CD8-positive, alpha-beta memory T cell (primary cell): ENCODE measurements at places on chromosomes 2 and 18. TPM values are rescaled to one million over a fixed set of nuclear protein-coding genes. Genes with fewer than 3 reads are reported as not detected.

GPR17 gene
- polyA plus RNA-seq = not detected

TCF4 gene
- 0.62 TPM for polyA plus RNA-seq

FRZB gene
- not detected for polyA plus RNA-seq

C2orf72 gene
- polyA plus RNA-seq = not detected

OTOS gene
- polyA plus RNA-seq = not detected

NEU2 gene
- not detected for polyA plus RNA-seq

WDCP gene
- polyA plus RNA-seq = 4.3 TPM

TEX51 gene
- polyA plus RNA-seq = not detected

RNMT gene
- polyA plus RNA-seq = 42.3 TPM

DNA sequence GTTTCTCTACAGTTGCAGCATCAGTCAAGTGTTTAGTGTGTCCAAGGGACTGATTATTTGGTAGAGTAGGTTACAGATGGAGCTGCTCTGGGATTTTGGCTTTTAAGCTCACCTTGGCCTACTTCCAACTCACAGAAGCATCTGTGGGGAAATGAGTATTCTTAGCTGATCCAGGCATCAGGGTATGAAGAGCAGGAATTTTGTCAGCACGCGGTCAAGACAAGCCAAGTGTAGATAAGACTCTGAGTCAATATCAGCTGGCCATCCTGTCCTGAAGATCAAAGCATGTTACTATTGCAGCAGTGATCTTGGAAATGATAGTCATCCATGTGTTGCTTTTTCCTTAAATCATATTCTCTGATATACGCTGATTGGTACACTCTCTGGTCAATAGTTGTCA is 24.4 kb downstream of the SERPINB4 start:
- H3K4me1 ChIP-seq = no peaks in the 10 kb centered on the region
- no peaks in the 10 kb centered on the region for H3K27me3 ChIP-seq
- no peak overlapping the region for H3K4me3 ChIP-seq
- no peaks in the 10 kb centered on the region for H3K36me3 ChIP-seq
- DNase-seq = no peak

- H3K27ac ChIP-seq = no peak overlapping the region
- DNase-seq = no peak
- H3K27me3 ChIP-seq = no peaks in the 10 kb centered on the region
- H3K36me3 ChIP-seq = no peaks in the 10 kb centered on the region
- no peaks in the 10 kb centered on the region for H3K4me1 ChIP-seq
Observed at GRCh38 chr18:75350512-75350839, 77.0 kb downstream of the SMIM21 start.

- no peaks in the 10 kb centered on the region for H3K4me1 ChIP-seq
- no peaks in the 10 kb centered on the region for H3K36me3 ChIP-seq
- H3K4me3 ChIP-seq = no peak overlapping the region
- no peaks in the 10 kb centered on the region for H3K27me3 ChIP-seq
- H3K27ac ChIP-seq = no peak overlapping the region
Observed at GRCh38 chr2:109659396-109660045, 45.4 kb downstream of the SOWAHC start.

- no peak overlapping the region for H3K27ac ChIP-seq
- H3K36me3 ChIP-seq = no peaks in the 10 kb centered on the region
- no peak for DNase-seq
- H3K4me1 ChIP-seq = no peaks in the 10 kb centered on the region
Observed at GRCh38 chr2:133951209-133951608, 302.7 kb upstream of the MGAT5 start.

- no peaks in the 10 kb centered on the region for H3K27me3 ChIP-seq
- DNase-seq = no peak
- no peaks in the 10 kb centered on the region for H3K4me1 ChIP-seq
- no peak overlapping the region for H3K4me3 ChIP-seq
- no peaks in the 10 kb centered on the region for H3K36me3 ChIP-seq
Observed at GRCh38 chr2:162574615-162575452, 230.9 kb downstream of the GCA start.

DNA sequence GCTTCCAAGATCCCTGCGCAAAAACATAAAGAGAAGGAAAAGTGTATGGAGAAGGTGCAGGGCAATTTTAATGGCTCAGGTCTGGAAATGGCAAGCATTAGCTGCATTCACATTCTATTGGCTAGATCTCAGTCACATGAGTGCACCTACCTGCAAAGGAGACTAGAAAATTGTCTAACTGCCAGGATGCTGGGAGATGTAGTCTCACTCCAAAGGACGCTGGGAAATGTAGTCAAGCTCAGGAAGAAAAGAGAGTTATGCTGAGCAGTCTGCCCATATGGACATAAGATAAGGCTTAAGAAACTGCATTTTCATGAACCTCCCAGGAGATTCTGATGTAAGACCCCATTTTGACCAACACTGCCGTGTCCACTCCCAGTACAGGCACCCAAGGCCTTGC is 9.5 kb upstream of the KLHL29 start:
- H3K27me3 ChIP-seq = no peaks in the 10 kb centered on the region
- no peaks in the 10 kb centered on the region for H3K36me3 ChIP-seq
- no peak overlapping the region for H3K27ac ChIP-seq
- peaks cover 4% of the 10 kb centered on the region for H3K4me1 ChIP-seq
- no peak overlapping the region for H3K4me3 ChIP-seq

DNA sequence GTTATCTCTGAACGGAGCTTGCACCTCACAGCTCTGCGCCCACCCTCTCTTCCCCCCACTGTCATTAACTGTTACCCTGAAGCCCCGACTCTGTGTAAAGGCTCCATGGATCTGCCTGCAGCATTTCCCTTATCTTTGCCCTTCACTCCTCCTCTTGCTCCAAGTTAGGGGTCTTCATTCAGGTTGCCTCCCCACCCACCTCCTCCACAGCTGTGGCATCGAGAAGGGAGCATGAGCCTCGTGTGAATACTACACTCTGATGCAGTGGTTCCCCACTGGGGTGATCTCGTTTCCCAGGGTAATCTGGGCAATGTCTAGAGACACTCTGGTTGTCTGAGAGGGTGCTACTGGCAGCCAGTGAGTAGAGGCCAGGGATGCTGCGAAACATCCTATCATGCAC is 51.4 kb downstream of the REEP1 start:
- H3K4me1 ChIP-seq = no peaks in the 10 kb centered on the region
- no peak for DNase-seq
- H3K4me3 ChIP-seq = no peak overlapping the region

- H3K27me3 ChIP-seq = no peaks in the 10 kb centered on the region
- H3K4me1 ChIP-seq = no peaks in the 10 kb centered on the region
- H3K36me3 ChIP-seq = no peaks in the 10 kb centered on the region
- H3K4me3 ChIP-seq = no peak overlapping the region
Observed at GRCh38 chr18:79542876-79543750, 136.5 kb upstream of the CTDP1 start.

DNA sequence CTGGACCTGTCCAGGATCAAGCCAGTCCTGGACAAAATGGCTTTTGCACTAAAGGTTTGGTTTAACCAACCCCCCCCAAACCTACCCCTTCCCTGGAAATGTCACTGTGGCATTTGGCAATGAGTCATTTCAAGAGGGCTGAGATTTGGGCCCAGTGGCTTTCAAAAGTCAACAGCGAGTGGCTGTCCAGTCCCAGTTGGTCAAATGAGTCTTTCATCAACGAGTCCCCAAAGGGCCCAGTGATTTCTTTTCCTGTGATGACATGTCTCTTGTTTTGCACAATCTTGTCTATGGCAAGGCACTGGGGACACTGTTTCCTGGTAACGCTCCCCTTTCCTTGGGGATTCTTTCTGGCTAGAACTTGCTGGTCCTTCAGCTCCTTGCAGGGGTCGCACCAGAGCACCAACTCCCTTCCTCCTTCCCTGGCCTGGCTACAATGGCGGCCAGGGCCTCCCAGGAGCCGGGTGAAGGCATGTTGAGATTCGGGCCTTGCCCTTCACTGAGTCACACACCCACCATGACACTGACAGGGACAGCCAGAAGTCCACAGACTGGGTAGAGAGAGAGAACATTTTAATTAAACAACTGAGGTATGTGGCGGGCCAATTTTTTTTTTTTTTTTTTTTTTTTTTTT is 87.2 kb downstream of the SMAD7 start:
- H3K36me3 ChIP-seq = no peaks in the 10 kb centered on the region
- H3K4me1 ChIP-seq = peaks cover 8% of the 10 kb centered on the region
- no peak for DNase-seq
- no peaks in the 10 kb centered on the region for H3K27me3 ChIP-seq
- no peak overlapping the region for H3K4me3 ChIP-seq

DNA sequence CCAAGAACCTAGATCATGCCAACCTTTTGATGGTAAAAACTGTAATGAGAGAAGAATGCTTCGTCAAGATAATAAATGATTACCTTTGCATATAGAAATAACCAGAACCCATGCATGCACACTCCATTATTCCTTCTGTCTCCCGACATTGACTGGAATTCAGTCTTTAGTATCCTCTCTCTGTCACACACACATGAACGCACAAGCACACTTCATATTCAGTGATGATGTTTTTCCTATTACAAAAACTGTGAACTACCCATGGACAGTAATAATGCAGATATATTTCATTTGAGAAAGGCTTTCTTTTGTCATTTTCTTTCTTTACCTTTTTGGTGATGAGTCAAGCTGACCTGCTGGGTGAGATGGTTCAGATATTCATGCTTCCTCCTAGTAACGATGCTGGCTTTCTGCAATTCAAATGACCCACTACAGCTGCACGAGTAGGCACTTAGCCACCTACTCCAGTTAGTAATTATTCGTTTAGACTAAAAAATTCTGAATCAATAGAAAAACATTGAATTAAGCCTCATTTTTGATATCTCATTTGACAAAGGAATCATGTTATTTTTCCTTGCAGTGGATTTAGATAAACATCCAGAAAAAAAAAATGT is 382.2 kb downstream of the TGIF1 start:
- no peaks in the 10 kb centered on the region for H3K27me3 ChIP-seq
- H3K27ac ChIP-seq = no peak overlapping the region
- no peak overlapping the region for H3K4me3 ChIP-seq
- no peaks in the 10 kb centered on the region for H3K36me3 ChIP-seq
- no peaks in the 10 kb centered on the region for H3K4me1 ChIP-seq

DNA sequence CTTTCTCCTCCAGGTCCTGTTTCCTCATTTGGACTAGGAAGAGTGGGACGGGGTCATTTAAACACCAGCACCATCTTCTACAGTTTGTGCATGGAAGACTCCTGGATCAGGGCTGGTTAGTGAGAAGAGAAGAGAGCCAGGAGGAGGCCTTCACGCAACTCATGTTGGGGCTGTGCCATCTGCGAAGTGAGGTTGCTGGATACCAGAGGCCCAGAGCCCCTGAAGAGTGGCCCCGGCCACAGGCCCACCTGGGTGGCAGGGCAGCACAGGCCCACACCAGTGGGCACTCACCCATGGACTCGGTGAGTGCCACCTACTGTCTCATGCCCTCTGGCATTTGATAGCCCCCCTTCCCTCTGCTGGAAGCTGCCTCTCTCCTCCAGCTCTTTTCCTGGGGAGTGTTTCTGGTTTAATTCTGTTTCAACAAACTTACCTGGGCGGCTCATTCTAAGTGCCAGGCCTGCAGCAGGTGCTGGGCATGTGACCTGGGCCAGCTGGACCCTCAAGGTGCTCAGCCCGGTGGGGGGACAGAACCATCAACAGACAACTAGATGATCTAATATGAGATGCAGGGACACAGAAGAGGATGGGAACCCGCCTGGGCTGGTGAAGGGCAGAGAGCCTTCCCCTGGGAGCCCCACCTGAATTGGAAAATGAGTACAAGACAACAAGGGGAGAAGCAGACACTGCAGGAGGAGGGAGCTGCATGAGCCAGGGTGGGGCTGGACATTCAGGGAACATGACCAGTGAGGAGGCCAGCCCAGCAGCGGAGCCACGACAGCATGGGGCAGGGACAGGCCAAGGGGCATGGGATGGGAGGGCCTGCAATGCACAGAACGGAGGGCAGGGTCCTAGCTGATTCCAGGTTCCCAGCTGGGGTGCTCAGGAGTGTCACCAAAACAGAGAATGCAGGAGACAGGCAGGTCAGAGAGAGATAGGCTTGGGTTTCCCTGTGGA is 70.6 kb downstream of the MARCO start:
- no peak for DNase-seq
- no peak overlapping the region for H3K4me3 ChIP-seq
- H3K27ac ChIP-seq = no peak overlapping the region
- no peaks in the 10 kb centered on the region for H3K36me3 ChIP-seq

DNA sequence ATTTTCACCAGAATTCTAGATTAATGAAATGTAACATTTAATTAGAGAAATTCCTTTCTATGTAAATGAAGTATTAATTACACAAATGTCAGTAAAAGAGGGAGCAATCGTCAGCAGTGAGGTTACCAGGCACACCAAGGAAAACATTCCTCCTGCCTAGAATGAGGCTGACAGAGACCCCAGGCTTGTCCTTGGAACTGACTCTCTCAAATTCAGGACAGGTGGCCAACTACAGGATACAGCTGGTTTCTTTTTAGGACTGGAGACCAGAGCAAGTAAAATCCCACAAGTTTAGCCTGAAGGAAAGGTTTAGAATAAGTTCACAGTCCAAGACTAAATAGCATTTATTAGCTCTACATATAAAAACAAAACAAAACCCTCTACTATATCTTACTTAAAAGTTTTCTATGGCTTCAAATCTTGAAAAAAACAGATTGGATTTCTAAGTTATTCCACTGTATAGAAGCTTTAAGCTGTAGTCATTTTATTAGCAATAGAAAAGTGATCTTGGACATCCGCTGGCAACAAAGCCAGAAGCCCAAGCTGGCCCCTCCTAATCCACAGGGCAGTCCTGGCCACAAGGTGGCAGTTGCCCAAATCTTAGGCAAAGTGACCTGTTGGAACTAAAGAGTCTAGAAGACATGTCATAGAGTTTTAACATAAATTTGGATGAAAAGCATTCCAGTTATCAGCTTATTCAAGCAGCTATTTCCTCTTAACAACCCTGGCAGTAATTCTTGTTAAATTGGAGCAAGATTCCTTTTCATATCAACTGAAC is 81.0 kb downstream of the SP3 start:
- no peak overlapping the region for H3K4me3 ChIP-seq
- DNase-seq = peak; percentile 17
- no peaks in the 10 kb centered on the region for H3K27me3 ChIP-seq
- no peak overlapping the region for H3K27ac ChIP-seq

- no peaks in the 10 kb centered on the region for H3K36me3 ChIP-seq
- peaks cover 41% of the 10 kb centered on the region for H3K4me1 ChIP-seq
- peaks cover 68% of the 10 kb centered on the region for H3K27me3 ChIP-seq
Observed at GRCh38 chr2:60552851-60553494, 481 bp downstream of the BCL11A start.

- no peaks in the 10 kb centered on the region for H3K4me1 ChIP-seq
- H3K27ac ChIP-seq = no peak overlapping the region
- H3K27me3 ChIP-seq = no peaks in the 10 kb centered on the region
- DNase-seq = no peak
- H3K4me3 ChIP-seq = no peak overlapping the region
- H3K36me3 ChIP-seq = no peaks in the 10 kb centered on the region
Observed at GRCh38 chr2:178328037-178328436, 122.9 kb downstream of the PRKRA start.

- H3K4me1 ChIP-seq = peaks cover 15% of the 10 kb centered on the region
- no peaks in the 10 kb centered on the region for H3K36me3 ChIP-seq
- no peaks in the 10 kb centered on the region for H3K27me3 ChIP-seq
- no peak for DNase-seq
- H3K27ac ChIP-seq = no peak overlapping the region
Observed at GRCh38 chr2:195500879-195501278, 156.1 kb upstream of the SLC39A10 start.

DNA sequence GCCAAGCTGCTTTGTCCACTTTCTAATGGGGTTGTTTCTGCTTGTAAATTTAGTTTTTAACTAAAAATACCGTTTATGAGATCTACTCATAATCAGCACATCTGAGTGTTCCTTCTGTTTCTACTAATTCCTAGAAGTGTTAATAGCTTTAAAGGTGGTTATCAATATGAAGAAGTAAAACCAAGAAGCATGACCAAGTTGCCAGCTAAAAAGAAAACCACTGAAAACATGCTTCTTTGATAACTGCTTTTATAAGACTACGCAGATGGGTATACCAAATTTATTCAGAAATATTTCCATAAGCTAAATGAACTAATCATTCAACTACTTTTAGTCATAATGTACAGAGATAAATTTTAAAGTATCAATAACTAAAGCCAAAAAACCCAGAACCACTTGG is 101.8 kb downstream of the C2orf74 start:
- H3K27me3 ChIP-seq = no peaks in the 10 kb centered on the region
- no peaks in the 10 kb centered on the region for H3K4me1 ChIP-seq
- peaks cover 8% of the 10 kb centered on the region for H3K36me3 ChIP-seq
- no peak overlapping the region for H3K4me3 ChIP-seq
